CD4-positive, alpha-beta T cell treated with Interleukin-1 beta for 1 hour (primary cell): ENCODE measurements at places on chromosomes 6 and 20.
A peak's percentile ranks its signal among the peaks of the same experiment; 100 is the strongest.

- no peak for DNase-seq
Measured at GRCh38 chr20:34042262-34042661, 48.6 kb downstream of the RALY start.

GRCh38 chr6:15473741-15474161 lies 189.1 kb downstream of the DTNBP1 start:
- DNase-seq, result no peak

DNA sequence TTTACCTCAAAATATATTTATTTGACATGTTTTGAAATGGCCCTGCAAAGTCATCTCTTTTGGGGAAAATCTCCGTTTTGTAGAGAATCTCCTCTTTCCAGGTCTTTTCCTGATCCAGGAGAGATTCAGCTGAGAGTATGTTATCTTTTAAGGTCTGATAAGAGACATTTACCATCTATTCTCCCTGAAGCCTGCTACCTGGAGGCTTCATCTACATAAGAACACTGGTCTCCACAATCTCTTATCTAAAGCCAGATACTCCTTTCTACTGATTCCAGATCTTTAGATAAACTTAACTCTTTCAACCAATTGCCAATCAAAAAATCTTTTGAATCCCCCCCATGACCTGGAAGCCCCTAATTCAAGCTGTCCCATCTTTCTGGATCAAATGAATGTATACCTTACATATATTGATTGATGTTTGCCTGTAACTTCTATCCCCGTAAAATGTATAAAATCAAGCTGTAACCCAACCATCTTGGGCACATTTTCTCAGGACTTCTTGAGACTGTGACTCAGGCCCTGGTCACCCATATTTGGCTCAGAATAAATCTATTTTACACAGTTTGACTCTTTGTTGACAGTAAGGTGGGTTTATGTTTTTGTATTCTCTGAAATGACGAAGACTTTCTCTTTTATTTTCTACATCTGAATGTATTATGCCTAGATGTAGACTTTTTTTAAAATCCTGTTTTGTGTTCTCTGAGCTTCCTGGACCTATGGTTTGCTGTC lies 95.5 kb downstream of the ECT2L start:
- DNase-seq, result no peak

DNA sequence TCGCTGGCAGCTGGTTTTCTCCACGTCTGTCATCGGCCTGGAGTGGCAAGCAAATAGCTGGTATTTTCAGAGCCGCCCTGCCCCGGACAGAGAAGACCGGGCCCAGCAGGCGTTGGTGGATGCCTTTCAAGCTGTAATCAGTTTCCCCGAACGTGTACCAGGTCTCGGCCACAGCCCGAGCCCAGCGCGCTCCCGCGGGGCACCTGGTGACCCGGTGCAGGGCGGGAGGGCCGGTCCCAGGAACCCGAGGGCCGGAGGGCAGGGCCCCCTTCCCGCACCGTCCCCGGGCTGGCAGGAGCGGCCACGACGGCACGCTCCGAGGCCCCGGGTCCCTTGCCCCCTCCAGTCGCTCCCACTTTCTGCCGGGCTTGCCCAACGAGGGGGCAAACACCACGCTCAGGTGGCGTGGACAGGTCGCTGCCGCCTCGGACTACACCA lies 348 bp upstream of the PYGB start:
- DNase-seq, result no peak

DNA sequence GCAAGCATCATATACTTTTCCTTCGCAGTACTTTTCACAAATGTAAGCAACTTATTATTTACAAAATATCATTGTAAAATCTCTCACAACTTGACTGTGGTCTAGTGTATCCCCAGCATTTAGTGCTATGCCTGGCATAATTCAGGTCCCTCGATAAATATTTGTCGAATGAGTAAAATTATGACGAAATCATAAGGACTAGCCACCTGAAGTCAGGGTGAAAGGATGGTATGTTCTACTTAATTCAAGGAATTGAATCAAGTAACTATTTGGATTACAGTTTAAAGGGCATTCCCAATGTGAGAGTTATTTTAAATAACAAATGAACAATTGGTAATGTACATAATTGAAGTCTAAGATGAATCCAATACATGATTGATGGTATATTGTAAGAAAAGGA lies 393.0 kb upstream of the SLC35B3 start:
- DNase-seq, result no peak

GRCh38 chr20:45328451-45328850 lies 19.8 kb downstream of the SDC4 start:
- no peak for DNase-seq

- no peak for DNase-seq
Measured at GRCh38 chr6:166940643-166941068, 15.7 kb downstream of the RNASET2 start.

DNA sequence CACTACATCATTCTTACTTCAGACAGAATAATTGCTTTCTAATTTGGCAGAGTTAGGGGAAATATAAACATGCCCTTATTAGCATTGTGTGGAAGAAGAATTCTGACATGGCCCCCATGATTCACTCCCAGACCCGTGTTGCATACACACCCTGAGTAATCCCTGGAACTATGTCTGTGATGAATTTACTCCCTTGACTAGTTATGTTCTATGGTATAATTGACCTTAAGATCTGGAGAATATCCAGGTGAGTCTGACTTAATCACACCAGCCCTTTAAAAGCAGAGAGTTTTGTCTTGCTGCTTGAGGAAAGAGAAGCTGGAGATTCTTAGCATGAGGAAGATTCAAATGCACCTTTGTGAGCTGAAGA lies 262.9 kb downstream of the SOX4 start:
- no peak for DNase-seq

GRCh38 chr6:109483735-109484057 lies 677 bp upstream of the ZBTB24 start:
- DNase-seq, result no peak

GRCh38 chr20:10924644-10925201 lies 250.9 kb upstream of the JAG1 start:
- no peak for DNase-seq

- DNase-seq, result no peak
Measured at GRCh38 chr20:59575216-59575615, 29.1 kb upstream of the PHACTR3 start.

DNA sequence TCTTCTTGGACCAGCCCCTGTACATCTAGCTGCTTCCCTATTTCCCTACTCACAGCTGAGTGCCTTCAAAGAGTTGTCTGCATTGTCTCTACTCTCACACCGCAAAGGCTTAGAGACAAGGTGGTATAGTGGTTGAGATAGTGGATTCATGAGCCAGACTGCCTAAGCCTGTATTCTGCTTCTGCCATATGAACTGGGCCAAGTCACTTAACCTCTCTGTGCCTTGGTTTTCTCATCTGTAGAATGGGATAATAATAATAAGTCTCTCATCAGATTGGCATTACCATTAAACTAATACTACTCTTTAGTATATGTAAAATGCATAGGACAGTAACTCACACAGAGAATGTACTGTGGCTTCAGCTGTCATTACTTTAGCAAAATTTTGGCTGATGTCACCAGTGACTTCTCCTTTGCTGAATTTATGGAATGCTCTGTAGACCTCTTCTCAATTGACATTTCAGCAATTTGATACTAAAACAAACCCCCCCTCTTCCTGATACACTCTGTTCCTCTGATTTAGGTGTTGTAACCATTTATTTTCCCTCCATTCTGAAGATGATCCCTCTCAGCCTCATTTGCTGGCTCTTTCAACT lies 156.1 kb downstream of the ADAT2 start:
- DNase-seq, result no peak

DNA sequence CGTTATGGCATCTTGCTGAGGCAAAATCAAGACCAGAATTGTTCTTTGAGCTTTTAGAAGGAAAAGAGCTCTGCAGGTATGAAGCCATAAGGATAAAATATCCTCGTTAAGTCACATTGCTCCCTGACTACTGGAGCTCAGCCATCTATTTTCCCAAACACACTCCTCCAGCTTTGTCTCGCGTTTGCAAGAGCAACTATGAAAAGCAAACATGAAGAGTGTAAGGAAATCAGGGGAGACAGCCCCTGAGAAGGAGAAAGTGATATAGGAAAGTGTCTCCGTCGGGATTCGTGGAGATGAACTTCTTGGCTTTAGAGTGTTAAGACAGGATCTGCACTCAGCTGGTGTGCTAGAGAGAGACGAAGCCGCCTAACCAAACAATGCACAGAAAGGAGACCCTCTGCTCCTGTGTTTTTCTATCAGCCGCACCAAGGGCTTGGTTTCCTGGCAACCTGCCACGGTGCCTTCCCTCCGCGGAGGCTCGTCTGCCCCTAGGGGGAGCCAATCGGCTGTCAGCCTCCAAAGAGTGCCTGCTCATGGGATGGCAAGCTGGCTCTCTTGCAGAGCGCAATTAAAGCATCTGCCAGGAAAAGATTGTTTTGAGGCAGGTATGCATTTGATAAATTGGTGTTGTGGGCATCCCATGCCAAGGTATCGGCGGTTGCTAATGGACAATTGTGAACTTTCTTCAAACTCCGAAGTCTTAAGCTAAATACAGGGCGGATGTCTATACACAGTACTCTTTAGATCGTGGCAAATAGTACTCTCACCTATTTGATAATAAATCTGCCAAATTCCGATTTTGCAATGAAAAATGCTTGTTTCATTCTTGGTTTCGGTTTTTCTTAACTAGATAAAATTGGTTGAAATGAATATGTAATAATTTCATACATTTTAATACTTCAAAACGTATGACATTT lies 603.2 kb downstream of the RNF144B start:
- no peak for DNase-seq

DNA sequence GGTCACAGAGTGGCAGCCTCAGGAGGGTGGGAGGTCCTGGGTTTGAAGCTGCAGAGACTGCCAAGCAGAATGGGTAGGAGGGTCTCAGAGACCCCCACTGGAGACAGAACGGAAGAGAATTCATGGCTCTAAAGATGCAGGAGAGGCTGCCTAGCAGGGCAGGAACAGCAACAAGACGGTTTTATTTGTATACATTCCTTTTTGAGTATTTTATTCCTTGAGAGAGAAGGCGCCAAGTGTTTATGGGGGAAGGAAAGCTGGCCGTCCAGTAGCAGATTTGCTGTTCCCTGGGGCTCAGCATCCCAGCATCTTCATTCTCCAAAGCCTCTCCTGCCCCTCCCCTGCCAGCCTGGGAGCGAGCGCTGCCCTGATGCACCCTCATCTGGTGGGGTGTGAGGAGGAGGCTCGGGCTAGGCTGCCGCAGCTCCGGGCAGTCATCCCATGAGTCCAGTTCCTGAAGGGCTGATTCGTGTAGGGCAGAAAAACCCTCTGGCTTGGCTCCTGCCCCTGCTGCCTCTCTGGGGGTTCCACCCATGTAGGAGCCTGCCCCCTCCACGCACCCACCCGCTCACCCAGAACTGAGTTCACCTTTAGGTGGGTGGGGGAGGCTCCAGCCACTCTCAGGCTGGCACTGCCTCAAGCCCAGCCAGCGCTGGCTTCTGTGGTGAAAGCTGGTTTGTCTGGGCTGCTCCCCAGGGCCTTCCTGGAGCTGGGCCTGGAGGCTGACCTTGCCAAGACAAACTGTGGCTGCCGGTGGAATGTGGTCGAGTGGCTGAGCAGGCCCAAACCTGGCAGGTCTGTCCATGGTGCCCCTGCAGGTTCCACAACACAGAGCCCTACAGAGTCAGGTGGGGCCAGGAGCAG lies 32.4 kb downstream of the CPXM1 start:
- DNase-seq, result no peak

DNA sequence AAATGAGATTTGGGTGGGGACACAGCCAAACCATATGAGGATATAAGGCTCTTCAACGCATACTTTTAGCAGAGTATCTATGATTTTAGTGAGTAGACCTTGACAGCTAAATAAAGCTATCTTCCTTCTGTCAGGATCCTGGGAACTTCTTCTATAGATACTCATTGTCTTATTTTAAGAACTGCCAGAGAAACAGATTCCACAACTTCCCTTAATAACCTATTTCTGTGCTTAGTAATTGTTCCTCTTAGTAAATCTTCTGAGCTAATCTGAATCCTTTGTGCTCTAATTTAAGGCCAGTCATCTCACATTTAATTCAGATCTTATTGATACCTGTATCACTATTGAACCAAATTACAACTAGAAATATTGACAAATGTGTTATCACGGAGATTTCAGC lies 64.0 kb upstream of the CEP85L start:
- DNase-seq, result no peak

GRCh38 chr6:147852772-147853171 lies 344.3 kb downstream of the SAMD5 start:
- no peak for DNase-seq

DNA sequence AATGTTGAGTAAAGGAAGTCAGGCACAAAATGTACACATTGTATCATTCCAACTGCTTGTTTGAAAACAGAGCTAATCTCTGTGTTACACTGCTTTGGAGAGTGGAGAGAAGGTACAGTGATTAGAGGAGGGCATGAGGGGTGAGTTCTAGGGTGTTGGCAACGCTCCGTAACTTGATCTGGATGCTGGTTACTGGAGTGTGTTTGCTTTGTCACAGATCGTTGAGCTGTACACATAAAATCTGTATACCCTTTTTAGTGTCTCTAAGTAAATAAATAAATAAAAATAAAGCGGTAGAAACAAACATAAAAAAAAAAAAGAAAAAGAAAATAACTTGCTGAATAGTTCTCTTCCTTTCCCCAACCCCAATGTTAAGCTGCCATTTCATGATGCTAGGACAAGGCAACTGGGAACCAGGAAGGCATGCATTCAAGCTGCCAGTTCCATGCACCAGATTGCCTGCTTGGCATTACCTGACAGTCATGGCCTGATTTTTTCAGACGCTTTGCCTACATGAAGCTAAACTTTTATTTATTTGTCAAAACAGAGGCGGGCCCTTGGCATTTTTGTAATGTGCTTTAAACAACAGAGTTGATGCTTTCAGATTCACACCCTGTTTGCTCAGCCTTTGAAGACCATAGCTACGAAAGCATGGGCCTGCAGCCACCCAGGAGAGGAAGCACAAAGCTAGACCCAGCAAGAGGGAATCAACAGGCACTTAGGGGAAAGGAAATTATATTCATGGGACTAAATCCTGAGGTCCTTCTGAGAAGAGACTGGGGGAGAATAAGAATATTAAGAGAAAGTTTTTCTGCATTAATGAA lies 21.2 kb downstream of the TNFRSF21 start:
- DNase-seq, result no peak

DNA sequence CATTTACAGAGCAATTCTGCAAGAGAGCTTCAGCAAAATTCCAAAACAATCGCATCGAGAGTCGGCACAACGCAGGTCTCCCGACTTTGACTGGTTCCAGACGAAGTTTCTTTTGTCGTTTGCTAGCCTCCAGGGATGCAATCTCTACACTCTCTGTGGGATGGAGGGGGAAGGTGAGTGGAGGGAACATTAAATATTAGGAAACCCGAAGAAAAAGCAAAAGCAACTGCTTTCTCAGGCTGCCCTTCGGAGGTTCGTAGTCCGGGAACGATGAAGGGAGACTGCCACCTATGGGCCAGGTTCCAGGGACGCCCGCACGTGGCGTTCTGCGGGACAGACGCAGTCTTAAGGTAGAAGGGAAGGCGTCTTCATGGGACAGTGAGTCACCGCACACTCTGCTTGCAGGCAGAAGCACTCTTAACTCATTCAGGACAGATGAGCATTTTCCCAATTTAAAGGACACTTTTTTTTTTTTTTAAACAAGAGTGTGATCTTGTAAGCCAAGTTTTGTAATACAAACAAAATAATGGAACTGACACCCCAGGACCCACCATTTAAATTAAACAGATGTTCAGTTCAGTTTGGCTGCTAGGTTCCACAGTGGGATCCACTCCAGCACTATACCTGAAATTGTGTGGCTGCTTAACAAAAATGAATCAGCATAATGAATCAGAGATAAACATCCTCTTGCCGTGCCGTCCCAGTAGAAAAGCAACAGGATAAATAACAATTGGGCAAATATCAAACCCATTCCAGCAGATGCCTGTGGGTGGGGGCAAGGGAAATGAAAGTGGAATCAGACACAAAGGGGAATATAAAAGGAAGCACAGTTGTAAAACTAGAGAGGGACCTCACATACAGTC lies 65.8 kb upstream of the ARMC2 start:
- DNase-seq, result peak; percentile 78
